Stimulated activated CD8-positive, alpha-beta memory T cell treated with anti-CD3 and anti-CD28 coated beads, Interleukin-4, amount 100 ng/mL, for 4 hours (primary cell): ENCODE measurements at places on chromosomes 4 and X.

GRCh38 chr4:16023776-16024408, 59.9 kb downstream of the PROM1 start:
- no peak for DNase-seq

DNA sequence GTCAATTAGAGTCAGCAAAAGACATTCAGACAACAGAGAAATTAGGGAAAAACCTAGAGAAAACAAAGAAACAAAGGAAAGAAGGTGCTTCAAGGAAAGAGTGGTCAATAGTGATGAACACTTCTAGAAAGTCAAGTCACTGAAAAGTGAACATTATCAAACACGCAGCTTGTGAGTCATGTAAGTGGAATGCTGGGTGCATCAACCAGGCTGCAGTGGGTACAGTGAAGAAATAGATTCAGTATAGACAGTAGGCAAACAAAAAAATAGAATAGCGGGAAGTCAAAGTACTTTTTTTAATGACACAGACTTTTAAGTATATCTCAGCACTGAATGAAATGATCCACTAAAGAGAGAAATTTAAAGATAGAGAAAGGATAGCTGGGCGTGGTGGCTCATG, 245.8 kb downstream of the ARHGAP24 start:
- no peak for DNase-seq

- no peak for DNase-seq
Measured at GRCh38 chr4:45423896-45424295, 697.5 kb upstream of the GNPDA2 start.

GRCh38 chr4:72918362-72918761, 151.2 kb downstream of the COX18 start:
- no peak for DNase-seq

GRCh38 chr4:185504098-185505047, 30.9 kb downstream of the PDLIM3 start:
- no peak for DNase-seq

DNA sequence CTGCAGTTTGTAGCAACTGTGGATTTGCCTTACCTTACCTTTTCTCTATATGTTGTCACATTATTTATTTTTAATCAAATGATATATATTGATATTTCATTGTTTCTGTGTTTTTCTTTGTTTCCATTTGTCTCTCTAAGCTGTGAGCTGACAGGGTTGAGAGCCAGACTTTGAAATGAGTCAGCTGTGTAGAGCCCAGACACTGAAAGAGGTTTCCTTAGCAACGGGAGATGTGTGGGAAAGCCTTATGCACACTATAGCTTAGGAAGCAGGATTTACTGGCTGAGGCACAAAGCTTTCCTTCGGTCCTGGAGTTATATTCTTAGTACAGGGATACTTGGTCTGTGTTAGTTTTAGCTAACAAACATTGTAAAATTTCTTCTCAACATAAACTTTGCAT, 192.2 kb downstream of the FGF13 start:
- DNase-seq = no peak

DNA sequence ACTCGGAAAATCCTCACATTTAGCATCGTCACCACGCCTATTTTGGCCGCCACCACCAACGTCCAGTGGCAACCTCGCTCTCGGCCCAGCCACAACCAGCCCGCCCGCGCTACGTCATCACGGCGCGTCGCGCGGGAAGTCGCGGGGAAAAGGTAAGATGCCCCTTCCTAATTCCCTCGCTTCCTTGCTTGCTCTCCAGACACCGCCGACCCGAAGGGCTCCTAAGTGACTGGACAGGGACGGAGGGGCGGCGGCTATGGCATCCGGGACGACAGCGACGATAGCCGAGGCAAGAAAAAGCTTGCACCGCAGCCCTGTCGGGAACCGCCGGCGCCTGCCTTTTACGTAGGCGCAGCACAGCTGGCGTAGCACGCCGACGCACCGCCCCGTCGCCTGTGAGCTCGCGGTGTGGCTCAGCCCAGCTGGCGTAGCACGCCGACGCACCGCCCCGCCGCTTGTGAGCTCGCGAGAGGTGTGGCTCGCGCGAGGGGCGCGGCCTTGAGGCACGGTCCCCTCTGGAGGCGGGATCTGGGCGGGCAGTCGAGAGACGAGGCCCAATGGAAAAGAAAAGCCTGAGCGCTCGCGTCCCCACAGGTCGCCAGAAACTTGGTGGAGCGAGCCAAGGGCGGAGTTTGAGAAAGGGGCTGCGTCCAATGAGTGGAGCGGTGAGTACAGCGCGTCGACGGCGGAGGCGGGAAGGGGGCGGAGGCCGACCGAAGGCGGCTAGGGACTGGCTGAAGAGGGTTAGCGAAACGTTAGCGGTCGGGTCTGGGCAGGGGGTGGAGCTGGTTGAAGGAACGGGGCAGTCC, at the start of gene HDAC6:
Gene HDAC6 (plus strand): TSS at position 788 of the 809 bp plus-strand sequence. CDS start 626 bp downstream, outside the sequence.
- peak; percentile 90 for DNase-seq
